ENCODE measurements at places on chromosomes 4 and X.
A peak's percentile ranks its signal among the peaks of the same experiment; 100 is the strongest.

GRCh38 chrX:101394372-101394771 is 3.6 kb downstream of the RPL36A start:
- no peak for DNase-seq

DNA sequence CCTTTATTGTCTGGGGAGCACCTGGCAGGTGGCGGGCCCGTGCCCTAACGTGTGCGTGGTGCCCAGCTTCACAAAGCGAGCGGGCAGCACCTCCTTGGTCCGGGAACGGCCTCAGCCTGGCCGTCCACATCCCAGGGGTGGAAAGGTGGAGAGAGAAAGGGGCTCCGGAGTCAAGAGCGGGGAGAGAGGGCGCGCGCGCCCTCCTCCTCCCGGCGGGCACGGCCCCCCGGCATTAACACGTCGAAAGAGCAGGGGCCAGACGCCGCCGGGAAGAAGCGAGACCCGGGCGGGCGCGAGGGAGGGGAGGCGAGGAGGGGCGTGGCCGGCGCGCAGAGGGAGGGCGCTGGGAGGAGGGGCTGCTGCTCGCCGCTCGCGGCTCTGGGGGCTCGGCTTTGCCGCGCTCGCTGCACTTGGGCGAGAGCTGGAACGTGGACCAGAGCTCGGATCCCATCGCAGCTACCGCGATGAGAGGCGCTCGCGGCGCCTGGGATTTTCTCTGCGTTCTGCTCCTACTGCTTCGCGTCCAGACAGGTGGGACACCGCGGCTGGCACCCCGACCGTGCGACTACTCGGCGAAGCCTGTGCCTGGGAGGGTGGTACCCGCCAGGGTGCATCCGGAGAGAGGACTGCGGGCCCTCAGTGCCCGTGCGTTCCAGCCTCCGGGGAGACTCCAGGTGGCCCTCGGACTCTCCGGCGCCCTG is at the start of gene KIT:
Gene KIT (plus strand): TSS at position 407 of the 701 bp plus-strand sequence. CDS start 58 bp downstream, at position 465.
- DNase-seq: no peak

DNA sequence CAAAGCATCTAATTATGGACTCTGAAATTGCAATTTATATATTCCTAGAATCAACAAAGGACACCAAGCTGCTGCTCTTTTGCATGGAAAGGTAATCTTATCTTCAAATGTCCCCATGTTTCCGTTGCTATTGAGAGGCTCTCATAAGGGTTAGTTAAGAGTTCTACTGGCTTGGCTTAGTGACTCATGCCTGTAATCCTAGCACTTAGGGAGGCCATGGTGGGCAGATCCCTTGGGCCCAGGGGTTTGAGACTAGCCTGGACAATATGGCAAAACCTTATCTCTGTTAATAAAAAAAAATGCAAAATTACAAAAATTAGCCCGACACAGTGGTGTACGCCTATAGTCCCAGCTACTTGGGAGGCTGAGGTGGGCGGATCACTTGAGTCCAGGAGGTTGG is 93.4 kb upstream of the RAPGEF2 start:
- no peak for DNase-seq

GRCh38 chrX:155535866-155536265 is 76.9 kb downstream of the TMLHE start:
- DNase-seq: no peak

DNA sequence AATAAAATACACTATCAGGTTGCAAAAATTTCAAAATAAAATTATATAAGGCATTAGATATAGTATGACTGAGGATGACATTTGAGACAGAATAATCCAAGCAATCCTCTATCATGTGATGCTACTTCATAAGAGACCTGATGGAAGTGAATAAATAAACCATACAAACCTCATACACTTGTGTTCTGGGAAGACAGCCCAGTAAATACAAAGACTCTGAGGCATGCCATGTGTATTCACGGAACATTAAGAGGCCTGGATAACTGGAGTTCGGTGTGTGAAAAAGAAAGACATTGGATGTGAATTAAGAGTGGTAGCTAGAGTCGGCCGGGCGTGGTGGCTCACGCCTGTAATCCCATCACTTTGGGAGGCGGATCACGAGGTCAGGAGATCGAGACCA is 364.2 kb downstream of the ADAM29 start:
- no peak for DNase-seq

GRCh38 chr4:90876296-90876695 is 749.1 kb downstream of the CCSER1 start:
- no peak for DNase-seq

- no peak for DNase-seq
These were observed 50.0 kb upstream of the RASGEF1B start for GRCh38 chr4:81521708-81522107.

DNA sequence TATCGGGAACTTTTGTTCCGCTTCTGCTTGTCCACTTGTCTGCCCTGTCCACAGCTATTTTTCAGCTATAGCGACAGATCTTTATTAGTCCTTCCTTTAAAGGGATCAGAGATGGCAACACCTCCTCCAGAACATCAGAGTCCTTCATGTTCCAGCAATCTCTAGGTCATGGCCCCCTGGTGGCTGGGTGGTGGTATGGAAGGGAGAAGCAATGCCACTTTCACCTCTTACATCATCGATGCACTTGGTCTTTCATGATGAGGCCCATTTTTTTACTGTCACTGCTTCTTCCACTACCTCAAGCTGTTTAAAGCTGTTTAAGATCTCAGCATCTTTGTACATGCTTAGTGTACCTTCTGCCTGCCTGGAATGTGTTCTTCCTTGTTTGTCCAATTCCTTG is 106.7 kb downstream of the ARHGAP6 start:
- DNase-seq: peak; percentile 11
